NCI-H2107 (cell line): ENCODE measurements at places on chromosomes 1 and 21.
A peak's percentile ranks its signal among the peaks of the same experiment; 100 is the strongest.

DNA sequence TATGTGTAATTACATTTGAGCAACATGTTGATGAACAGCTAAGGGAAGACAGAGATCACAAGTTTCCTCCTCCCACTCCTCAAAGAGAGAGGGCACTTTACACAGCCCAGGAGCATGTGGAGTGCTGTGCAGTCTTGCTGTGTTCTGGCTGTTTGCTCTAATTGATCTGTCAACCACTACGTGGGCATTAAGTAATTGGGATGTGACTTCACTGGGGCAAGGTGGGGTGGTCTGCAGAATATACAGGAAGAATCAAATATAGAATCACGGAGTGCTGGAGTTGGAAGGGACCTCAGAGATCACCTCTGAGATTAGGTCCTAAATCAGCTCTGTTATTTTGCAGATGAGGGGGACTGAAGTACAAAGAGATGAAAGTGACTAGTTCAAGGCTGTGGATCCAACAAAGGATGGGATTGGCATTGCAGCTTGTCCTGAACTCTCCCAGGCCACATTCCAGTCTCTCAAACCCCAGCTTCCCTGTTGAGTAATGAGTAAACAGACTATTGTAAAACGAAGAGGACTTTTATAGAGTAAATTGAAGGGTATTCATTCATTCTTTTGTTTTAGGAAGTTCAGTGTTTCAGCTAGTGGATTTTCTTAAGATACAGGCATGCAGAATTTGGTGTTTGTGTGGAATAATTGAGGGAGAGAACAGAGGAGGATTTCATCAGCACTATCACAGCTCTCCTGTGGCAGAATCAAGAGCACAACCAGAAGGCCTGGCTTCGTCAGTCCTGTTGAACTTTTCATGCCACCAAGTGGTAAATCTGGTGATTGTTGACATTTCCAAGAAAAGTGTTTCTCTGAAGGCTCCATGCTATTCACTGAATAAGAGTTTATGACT lies 22.4 kb downstream of the NOS1AP start:
- no peak for DNase-seq

- no peak for DNase-seq
Observed at GRCh38 chr1:211231873-211232272, 27.3 kb upstream of the RCOR3 start.

- no peak for DNase-seq
Observed at GRCh38 chr1:47724432-47724999, 272.7 kb downstream of the TRABD2B start.

- DNase-seq, result no peak
Observed at GRCh38 chr21:14491269-14491681, 54.8 kb downstream of the SAMSN1 start.

- DNase-seq, result peak; percentile 43
Observed at GRCh38 chr1:171252482-171252881, 4.2 kb downstream of the FMO1 start.

- DNase-seq, result no peak
Observed at GRCh38 chr1:22853651-22854185, 118.9 kb downstream of the LACTBL1 start.

- no peak for DNase-seq
Observed at GRCh38 chr1:209444961-209445360, 138.6 kb upstream of the CAMK1G start.

GRCh38 chr21:28828021-28828420 lies 164.7 kb downstream of the LTN1 start:
- no peak for DNase-seq

GRCh38 chr1:183403498-183403897 lies 14.7 kb downstream of the NMNAT2 start:
- DNase-seq, result no peak

DNA sequence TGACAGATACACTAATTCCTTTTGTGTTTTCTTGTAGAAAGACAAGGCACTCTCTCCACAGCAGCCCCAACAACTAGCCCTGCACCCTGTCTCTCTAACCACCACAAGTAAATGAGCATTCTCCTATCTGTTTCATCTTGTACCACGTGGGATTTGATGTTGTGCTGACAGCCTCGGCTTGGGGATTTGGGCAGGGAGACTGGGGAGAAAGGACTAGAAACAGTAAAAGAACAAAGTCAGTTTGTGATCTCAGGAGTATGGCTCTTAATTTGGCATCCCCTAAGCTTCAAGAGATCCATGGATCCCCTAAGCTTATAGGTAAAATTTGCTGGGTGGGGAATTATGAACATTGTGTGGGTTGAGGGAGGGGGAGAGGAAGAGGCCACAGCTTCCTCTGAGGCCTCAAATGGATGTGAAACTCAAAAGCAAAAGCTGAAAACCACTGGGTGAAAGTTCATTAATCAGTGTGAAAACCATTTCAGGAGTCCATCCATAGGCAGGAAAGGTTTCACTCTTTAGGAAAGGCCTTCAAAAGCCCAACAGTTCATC lies 3.1 kb downstream of the C1orf162 start:
- no peak for DNase-seq

DNA sequence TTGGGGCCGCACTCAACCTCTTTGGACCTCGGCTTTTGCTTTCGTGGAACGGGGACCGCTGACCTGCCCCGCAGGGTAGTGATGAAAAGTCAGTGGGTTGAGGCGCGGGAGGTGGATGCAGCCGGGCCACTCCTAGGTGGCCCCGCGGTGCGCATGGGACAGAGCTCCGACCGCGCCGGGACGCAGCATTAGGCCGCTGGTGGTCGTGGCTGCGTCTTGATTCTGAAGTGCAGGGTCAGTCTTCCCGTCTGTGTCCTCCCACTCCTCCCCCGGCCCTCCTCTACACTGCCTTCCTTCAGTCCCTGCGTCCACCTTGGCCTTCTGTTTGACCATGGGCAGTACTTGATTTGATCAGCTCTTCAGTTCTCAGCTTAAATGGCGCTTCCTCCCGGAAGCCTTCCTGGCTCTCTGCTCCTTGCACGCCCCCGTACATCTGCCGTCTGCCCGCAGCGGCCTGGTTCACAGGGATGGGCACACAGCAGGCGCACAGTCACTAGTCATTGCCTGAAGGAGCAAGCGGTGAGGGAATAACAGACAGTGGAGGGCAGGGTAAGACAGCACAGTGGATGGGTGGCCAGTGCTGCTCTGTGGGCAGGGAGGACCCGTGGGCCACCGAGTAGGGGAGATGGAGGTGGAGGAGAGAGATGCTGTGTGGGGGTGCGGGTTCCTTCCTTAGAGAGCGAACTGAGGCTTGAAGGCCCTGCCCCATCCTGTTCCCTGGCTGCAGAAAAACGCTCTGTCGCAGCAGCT lies 633 bp downstream of the THEMIS2 start:
- no peak for DNase-seq

- no peak for DNase-seq
Observed at GRCh38 chr1:55275941-55276341, 60.8 kb upstream of the USP24 start.

GRCh38 chr1:192266645-192267044 lies 50.1 kb upstream of the RGS21 start:
- no peak for DNase-seq

GRCh38 chr1:159430985-159431384 lies 1.0 kb upstream of the OR10J4 start:
- no peak for DNase-seq

- DNase-seq, result peak; percentile 69
Observed at GRCh38 chr1:245375789-245376460, 221.1 kb downstream of the KIF26B start.

GRCh38 chr1:225834417-225835329 lies 24.7 kb downstream of the EPHX1 start:
- DNase-seq, result peak; percentile 69

- peak; percentile 13 for DNase-seq
Observed at GRCh38 chr1:147627435-147628110, 42.8 kb downstream of the ACP6 start.

- no peak for DNase-seq
Observed at GRCh38 chr1:87584586-87584985, 255.9 kb downstream of the LMO4 start.

DNA sequence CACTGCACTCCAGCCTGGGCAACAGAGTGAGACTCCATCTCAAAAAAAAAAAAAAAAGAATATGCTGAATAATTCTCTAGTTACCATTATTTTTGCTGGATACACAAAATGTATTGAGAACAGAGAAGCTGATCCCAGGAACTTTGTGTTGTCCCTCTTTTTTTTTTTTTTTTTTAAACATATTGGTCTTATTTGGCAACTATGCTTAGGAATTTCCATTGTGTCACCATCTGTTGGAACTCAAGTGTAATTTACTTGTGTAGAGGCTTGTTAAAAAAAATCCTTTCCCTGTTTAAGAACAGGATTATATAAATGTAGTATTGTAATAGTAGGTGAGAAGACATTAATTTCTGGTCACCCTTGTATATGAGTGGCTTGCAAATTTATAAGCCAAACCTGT lies 28.6 kb downstream of the CAMSAP2 start:
- DNase-seq, result no peak

GRCh38 chr1:25871086-25871703 lies 4.3 kb downstream of the PAQR7 start:
- no peak for DNase-seq

- DNase-seq, result no peak
Observed at GRCh38 chr1:4530166-4530785, 124.1 kb upstream of the AJAP1 start.

- DNase-seq, result no peak
Observed at GRCh38 chr21:26447932-26448475, 125.1 kb downstream of the CYYR1 start.

- no peak for DNase-seq
Observed at GRCh38 chr1:41902664-41903063, 16.1 kb downstream of the HIVEP3 start.

- DNase-seq, result no peak
Observed at GRCh38 chr21:41770901-41771624, 4.2 kb upstream of the RIPK4 start.

GRCh38 chr1:47216278-47217059 lies 15.6 kb downstream of the TAL1 start:
- DNase-seq, result no peak

- no peak for DNase-seq
Observed at GRCh38 chr1:84365225-84366221, 32.8 kb upstream of the DNASE2B start.

DNA sequence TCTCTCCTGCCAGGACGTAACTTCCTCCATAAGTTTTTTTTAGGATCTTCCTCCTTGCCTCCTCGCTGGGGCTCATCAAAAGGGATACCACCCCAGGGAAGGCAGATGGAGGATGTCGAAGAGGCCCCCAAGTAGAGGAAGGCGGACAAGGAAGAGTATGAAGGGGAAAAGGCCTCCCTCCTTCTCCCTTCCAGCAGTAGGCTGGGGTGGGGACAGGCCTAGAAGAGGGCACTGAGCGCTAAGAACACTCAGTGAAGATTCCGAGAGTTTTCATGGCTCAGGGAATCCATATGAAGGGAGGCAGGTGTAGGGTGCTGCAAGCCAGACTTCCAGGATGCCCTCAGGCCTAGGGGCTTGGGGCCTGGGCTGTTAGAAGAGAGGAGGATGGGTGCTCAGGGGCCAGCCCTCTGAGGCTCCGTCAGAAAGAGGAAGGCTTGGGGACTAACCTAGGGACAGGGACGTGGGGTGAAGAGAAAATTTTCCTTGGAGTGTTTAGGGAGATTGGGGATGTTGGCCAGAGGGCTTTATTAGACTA lies 1.8 kb upstream of the SLC6A9 start:
- DNase-seq, result no peak

DNA sequence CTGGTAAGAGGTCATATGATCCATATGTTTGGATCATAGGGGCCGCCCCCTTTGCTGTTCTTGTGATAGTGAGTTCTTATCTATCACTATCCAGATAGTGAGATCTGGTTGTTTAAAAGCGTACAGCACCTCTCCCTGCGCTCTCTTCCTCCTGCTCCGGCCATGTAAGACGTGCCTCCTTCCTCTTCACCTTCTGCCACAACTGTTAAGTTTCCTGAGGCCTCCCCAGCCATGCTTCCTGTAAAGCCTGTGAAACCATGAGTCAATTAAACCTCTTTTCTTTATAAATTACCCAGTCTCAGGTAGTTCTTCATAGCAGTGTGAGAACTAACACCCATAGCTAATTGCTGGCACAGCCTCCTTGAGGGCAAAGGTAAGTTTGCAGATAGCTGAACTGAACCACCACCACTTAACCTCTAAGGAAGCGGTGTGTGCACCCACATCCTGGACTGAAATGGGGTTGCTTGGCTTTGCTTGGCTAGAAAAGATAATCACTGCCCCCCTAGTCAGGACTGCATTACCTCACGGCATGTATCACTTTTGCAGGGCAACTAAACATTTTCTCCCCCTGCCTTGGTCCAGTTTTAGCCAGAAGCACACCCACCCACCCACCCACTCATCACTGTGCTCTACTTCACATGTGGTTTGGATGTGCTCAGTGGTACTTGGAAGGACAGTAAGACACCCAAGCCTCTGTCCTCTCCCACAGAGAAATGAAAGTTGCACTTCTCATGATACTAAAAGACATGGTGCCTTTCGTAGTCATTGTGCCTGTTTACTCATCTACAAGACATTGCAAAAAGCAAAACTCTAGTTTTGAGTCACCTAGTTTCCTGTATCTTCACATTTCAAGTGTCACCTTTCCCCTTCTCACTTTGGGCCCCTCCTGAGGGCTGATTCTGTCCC lies 23.1 kb upstream of the PTAFR start:
- DNase-seq, result no peak

DNA sequence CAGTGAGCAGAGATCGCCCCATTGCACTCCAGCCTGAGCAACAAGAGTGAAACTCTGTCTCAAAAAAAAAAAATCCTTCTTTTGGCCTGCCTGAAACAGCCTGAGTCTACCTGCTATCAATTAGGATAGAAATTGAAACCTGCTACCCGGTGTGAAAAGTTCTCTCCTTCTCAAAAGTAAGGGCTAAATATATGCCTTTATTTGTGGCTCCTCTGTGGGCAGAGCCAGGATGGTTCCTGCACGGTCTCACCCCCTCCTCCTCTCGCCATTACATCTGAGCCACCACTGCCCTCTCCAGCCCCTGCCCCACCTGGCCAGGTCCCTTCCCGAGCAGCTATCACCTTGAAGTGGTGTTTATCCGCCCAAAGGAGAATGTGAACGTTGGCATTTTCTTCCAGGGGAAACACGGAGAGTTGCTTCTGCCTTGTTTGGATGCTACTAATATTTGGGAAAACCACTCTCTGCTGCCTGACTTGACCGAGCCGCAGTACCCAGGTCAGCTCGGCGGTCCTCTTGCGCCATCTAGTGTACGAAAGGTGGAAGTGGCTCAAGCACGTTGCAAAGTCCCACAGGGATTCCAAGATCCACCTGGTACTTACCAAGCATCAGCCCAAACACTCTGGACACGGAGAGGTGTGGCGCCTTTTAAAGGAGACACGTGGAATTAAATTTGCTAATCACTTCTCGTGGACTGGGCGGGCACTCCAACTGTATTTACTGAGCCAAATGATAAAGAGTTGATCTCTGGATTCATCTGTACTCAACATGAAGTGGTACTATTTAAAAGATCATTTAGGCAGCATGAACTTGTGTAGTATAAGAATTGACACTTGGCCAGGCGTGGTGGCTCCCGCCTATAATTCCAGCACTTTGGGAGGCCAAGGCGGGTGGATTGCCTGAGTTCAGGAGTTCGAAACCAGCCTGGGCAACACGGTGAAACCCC lies 31.9 kb downstream of the SETD4 start:
- DNase-seq, result peak; percentile 76

GRCh38 chr21:46619846-46620245 lies 15.0 kb upstream of the S100B start:
- no peak for DNase-seq

DNA sequence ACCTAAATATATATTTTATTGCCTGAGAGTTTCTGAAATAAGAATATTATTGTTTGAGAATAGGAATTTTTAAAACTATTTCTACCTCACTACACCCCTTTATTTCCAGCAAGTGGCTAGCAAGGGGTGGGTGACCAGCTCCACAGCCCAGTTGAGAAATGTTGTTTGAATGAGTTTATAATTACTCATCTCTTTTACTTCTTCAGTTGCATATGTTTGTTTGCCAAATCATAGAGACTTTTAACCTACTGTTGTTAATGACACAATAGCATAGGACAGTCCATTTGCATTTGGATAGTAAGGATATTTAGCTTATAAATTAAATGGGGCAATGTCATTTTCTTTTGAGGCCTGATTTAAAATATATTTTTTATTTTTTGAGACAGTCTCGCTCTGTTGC lies 127.8 kb downstream of the NRDC start:
- DNase-seq, result no peak
